ENCODE measurements at places on chromosomes 5 and 9. TPM values are rescaled to one million over a fixed set of nuclear protein-coding genes. Genes with fewer than 3 reads are reported as not detected.
A peak's percentile ranks its signal among the peaks of the same experiment; 100 is the strongest.

The BRINP1 gene
- total RNA-seq: 0.59 TPM

The C5 gene
- total RNA-seq: 10.3 TPM

The AQP7 gene
- total RNA-seq: 37.0 TPM

The ROR2 gene
- 12.0 TPM for total RNA-seq

The FAM221B gene
- not detected for total RNA-seq

The ATP6V0E1 gene
- 103 TPM for total RNA-seq

The FSTL4 gene
- total RNA-seq: 0.69 TPM

The NFIB gene
- 124 TPM for total RNA-seq

The CCL27 gene
- total RNA-seq: 7.6 TPM

The MBLAC2 gene
- 6.7 TPM for total RNA-seq

The HBEGF gene
- 16.7 TPM for total RNA-seq

GRCh38 chr9:136693490-136694162 is 6.4 kb upstream of the AGPAT2 start:
- DNase-seq: no peak

GRCh38 chr5:1503241-1504068 is 20.3 kb downstream of the LPCAT1 start:
- DNase-seq: no peak

DNA sequence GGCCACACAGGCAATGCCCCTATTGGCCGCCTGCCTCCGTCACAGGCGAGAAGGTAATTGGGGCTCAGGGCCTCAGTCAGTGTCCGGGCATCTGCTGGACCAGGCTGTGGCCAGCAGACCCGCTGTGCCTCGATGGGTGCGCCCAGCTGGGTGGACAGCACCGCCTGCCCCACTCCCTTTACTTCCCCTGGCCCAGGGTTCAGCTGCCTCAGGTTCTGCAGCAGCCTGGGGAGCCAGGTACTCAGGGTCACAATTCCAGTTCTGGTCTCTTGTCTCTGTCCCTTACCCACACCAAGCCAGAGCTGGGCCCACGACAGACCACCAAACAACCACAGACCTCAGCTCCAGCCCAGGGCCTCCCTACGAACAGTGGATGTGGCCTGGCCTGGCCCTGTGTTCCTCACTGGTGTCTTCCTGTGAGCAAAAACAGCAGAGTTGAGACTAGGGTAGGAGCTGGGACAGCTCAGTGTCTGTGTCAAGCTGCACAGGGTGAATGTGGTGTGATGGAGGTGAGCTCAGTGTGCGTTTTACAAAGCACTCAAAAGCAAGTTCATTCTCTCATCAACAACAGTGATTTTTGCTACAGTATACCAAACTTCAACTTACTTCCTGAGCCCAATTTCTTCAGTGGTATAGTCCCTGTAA is 33.4 kb upstream of the SUSD3 start:
- DNase-seq: no peak

DNA sequence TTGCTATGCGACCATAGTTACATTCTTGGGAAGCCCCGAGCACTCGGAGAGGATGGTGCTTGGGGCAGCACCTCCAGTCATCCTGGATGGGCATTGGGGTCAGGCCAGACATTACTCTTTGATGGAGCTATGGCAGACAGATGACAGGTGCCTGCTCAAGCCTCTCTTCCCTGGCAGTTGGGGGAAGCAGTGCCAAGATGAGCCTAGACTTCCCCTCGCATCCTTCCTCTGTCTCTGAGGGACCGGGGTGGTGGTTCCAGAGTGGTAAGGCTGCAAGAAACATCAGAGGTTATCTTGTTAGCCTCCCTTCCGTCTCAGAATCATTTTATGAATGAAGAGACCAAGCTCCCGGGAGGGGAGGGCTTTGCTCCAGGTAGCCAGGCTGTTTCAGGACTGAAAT is 2.8 kb upstream of the HMCN2 start:
- DNase-seq: no peak

DNA sequence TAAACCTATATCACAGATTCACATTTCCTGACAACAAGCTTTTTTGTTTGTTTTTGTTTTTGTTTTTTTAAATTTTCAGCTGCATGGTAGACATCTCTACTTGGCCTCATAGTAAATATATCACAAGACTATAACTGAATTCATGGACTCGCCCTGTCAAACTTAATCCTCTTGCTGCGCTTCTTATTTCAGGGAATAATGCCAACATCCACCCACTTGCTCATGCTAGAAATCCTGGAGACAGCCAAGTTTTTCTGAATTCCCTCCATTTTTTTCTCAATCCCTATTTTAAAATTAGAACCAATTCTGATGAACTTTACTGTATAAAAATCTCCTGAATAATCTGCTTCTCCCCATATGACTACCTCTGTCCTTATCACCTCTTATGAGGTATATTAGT is 283.6 kb upstream of the RPS23 start:
- DNase-seq: peak; percentile 33

DNA sequence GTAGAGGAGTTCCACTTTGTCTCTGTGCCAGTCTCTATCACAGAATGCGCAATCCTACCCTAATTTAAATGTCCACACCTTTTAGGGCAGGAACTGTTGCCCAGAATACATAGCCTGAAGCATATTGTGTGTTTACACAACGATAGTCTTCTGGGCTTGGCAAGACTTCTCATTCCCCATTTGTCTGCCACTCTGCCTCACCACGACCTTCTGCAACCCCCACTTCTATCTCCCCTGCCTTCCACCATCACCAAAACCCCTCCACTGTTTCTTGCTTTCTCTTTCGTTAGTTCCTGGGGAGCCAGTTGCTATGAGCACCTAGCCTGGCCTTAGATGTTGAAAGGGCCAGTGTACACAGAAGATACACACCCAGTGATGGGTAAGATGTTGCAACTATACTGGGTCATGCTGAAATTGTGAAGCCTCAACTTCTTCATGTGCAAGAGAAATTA is 883 bp upstream of the RNF145 start:
- DNase-seq: no peak

GRCh38 chr5:148459669-148460068 is 75.9 kb downstream of the FBXO38 start:
- DNase-seq: no peak

GRCh38 chr5:77946381-77947040 is 170.4 kb upstream of the TBCA start:
- DNase-seq: no peak

DNA sequence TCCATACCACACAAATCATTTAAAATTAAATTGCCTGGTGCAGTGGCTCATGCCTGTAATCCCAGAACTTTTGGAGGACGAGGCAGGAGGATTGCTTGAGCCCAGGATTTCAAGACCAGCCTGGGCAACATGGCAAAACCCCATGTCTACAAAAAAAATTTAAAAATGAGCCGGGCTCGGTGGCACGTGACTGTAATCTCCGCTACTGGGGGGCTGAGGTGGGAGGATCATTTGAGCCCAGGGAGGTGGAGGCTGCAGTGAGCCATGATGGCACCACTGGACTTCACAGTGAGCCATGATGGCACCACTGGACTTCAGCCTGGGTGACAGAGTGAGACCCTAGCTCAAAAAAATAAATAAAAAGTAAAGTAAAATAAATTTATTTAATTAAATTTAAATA is 40.9 kb downstream of the LYRM7 start:
- no peak for DNase-seq

GRCh38 chr5:95261437-95262175 is 23.3 kb downstream of the MCTP1 start:
- peak; percentile 92 for DNase-seq

DNA sequence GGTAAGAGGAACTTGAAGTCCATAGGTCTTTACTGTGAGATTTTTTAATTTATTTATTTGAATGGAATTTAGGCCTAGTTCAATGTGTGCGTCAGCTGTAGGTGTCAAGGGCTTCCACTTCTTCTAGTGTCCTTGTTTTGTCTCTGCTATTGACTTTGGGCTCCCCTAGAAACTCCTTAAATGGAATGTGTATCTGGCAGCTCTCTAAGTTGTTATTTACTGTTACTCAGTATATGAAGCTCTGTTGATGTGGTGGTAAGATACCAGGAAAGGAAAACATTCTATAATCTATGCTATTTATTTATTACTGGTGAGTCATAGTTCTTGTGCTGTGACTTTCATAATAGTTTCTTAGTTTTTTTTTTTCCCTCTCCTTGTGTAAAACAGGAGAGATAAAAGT is 97.1 kb downstream of the GABRA1 start:
- no peak for DNase-seq

- no peak for DNase-seq
These were observed 33.1 kb upstream of the ZNF462 start for GRCh38 chr9:106829666-106830408.

DNA sequence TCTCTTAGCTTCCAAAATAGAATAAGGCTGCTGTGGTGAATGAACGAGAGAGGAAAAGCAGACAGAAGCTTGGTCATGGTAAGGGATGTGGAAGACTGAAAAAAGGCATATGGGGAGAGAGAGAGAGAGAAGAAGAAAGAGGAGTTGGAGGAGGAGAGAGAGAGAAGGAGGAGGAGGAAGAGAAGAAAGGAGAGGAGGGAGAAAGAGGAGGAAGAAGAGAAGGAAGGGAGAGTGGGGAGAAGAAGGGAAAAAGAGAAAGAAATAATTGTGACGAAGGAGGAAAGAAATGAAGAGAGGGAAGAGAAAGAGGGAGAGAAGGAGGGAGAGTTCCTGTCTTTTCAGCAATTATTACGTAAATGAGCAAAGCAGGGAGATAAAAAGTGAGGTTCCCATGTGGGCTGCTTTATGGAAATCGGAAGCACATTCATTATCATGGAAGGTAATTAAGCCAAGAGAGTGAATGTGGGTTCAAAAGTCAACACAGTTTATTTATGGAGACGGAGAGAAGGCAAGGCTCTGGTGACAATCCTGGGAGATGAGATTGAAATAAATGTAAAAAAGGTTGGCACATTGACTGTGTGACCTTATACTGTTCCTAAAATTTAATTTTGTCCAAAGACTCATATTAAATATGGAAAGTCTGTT is 611.2 kb downstream of the KIF4B start:
- DNase-seq: no peak

GRCh38 chr9:134332266-134332665 is 6.0 kb downstream of the RXRA start:
- no peak for DNase-seq

GRCh38 chr5:137649228-137649935 is 86.5 kb downstream of the KLHL3 start:
- DNase-seq: peak; percentile 67

DNA sequence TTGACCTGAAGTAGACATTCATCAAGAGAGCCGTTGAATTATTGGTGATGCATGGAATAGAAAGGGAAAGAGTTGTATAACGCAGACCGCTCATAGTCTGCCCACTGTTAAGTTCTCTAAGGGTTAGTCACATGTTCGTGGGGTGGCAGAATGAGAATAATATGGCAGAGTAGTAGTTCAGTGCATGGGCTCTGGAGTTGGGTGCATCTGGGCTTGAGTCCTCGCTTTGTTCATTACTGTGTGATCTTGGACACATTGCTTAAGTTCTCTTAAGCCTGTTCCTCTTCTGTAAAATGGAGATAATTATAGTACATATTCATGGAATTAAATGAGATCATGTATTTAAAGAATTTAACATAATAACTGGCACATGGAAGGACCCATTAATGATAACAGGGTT is 23.6 kb downstream of the TNPO1 start:
- DNase-seq: no peak

DNA sequence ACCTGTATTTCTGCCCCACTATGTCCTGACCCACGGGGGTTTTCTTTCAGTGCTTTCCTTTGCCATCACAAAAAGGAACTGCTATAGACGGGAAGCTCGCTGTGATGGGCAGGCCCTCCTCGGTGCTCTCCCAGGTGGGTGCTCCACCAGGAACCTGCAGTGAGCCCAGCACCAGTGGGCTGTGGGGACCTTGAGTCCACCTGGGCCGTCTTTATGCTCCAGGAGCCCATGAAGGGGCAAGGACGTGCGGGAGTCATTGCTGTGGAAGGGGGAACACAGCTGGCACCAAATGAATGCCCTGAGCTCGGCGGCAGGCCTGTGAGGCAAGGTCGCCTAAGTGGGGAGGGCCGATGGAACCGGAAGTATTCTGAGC is 36.7 kb upstream of the SLC6A3 start:
- DNase-seq: no peak

GRCh38 chr5:103414604-103415003 is 148.0 kb downstream of the NUDT12 start:
- no peak for DNase-seq

DNA sequence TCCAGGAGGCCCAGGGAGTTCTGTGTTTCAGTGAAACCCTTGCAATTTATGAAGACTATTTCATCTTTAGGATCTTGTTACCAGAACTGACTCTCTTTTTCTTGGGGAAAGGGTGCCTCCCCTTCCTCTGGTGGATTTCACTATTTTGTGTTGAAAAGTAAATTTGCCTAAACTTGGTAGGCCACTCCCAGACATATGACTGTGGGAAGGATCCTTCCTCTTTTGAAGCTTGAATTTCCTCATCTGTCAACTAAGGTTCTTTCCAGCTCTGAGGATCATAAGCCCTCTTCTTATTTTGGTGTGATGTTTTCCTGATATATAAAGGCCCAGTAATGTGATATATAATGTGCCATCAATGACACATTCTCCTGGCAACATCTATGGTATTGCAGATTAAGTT is 59.1 kb upstream of the ZFAND5 start:
- no peak for DNase-seq

DNA sequence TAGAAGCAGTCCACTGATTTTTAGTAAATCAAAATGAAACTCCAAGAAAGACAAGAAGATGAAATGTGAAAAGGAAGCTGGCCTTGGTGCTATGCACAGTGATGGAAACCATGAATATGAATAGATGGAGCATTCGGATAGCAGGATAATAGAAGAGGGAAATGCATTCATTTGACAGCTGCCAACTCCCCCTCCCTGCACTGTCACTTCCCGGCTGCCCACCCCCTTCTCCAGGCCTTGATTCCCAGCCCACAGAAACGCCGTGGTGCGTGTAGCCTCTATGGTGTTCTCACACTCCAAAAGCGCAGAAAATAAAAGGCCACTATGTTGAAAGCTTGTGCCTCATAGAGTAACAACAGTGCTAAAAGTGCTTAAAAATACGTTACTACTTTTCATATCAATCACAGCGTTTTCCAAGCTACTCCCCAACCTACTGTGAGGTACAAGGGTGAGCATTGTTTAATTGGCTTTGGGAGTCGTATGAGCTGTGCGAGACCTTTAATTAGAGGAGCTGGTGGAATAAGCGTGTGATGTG is 26.1 kb upstream of the IFNK start:
- no peak for DNase-seq

- DNase-seq: no peak
These were observed 118.0 kb downstream of the PRKACG start for GRCh38 chr9:68895741-68896478.

GRCh38 chr9:8095672-8096086 is 296.1 kb upstream of the DMAC1 start:
- DNase-seq: no peak
